Stimulated activated CD4-positive, alpha-beta T cell treated with anti-CD3 and anti-CD28 coated beads, TNF-alpha, amount 100 ng/mL, for 24 hours (primary cell): ENCODE measurements at places on chromosomes 6 and 20.

DNA sequence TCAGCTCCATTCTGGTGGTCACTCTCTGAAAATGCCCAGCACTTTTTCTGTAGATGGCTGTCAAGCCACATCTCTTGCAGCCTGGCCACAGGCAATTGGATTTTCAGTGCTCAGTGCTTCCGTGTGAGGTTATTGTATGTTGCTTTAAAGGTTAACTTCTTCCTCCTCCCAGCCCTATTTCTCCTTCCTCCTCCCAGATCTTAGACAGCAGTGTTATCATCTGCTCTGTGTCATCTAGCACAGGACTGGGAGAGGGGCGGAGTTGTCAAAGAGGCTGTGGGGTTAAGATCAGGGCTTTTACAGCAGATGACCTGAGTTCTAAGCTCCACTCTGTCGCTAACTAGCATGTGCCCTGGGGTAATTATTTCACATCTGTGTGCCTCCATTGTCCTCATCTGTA, 129.0 kb downstream of the PHACTR3 start:
- DNase-seq = no peak

GRCh38 chr6:111329882-111330633, 153.0 kb downstream of the REV3L start:
- DNase-seq = no peak

DNA sequence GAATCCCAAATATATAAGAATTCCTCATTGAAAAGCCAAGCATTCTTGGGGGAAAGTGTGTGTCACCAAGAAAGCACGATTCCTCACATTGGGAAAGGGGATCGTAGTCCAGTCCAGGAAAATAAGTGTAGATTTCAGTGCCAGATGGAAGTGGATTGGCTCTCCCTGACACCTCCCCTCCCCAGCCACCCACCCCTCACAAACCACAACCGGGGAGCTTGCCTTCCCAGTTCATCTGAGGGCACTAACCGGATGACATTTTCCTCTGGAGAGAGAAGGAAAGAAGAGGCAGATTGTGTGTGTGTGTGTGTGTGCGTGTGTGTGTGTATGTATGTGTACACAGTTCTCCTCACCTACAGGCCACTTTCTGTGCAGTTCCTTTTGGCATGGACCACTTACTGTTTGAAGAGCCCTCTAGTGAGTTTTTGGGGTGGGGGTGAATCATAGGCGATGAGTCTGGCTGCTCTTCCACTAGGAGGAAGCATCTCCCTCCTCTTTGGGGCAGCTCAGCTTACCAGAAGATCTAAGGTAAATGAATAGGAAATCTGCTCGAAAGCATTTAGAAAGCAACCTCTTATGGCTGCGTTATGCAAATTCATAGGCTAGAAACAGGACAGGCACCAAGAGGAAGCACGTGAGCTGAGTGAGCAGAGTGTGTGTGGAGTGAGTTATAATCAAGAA, 20.8 kb downstream of the DAAM2 start:
- DNase-seq = no peak

GRCh38 chr6:116773886-116774285, 8.4 kb upstream of the FAM162B start:
- no peak for DNase-seq

- DNase-seq = no peak
Observed at GRCh38 chr6:140846503-140847261, 1286.0 kb upstream of the GJE1 start.

GRCh38 chr6:118263921-118264486, 284.1 kb upstream of the PLN start:
- no peak for DNase-seq

DNA sequence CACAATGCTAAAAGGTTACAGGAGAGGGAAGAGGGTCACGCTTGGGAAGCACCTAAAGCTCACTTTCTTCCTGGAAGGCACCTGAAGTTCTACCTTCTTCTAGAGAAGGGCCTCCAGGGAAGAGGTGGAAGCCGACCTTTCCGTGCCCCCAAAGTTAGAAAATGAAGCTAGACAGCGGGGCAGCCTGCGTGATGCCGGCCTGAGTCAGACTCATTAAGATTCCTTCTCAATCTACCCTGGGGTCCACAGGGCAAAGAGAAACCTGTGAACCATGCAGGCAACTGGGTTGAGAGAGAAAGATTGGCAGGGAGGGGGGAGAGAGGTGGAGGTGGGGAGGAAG, 54.8 kb upstream of the CCDC167 start:
- no peak for DNase-seq

DNA sequence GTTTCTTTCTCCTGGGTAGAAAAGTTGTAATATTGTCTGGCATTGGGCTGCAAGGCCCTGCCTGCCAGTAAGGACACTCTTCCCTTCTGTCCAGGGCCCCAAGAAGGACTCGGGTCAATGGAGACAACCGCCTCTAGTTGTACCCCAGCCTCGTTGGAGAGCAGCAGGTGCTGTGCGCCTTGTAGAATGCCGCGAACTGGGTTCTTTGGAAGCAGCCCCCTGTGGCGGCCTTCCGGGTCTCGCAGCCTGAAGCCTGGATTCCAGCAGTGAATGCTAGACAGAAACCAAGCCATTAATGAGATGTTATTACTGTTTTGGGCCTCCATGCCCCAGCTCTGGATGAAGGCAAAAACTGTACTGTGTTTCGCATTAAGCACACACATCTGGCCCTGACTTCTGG, 37.0 kb downstream of the PLCG1 start:
- DNase-seq = no peak

GRCh38 chr20:38043512-38044300, 10.2 kb downstream of the RPRD1B start:
- DNase-seq = no peak

- no peak for DNase-seq
Observed at GRCh38 chr6:148596891-148597455, 149.9 kb upstream of the UST start.

- no peak for DNase-seq
Observed at GRCh38 chr6:14348389-14348788, 230.8 kb downstream of the CD83 start.

GRCh38 chr20:35547329-35547728, 5.5 kb downstream of the ERGIC3 start:
- no peak for DNase-seq

DNA sequence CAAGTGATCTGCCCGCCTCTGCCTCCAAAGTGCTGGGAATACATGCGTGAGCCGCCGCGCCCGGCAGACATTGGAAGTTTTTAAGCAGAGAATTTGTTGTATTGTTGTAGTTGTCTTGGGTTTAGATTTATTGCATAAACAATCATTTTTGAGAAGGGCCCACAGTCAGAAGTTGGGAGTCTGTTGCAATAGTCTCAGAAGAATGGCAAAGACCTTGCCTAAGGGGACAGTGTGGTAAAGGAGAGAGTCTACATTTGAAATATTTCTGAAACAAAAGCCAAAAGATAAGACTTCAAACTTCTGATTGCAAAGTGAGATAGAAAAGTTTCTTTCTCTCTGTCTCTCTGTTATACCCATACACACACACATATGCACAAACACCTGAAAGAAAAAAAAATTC, 22.5 kb downstream of the HFE start:
- no peak for DNase-seq

GRCh38 chr6:35275744-35276260, 16.3 kb downstream of the ZNF76 start:
- no peak for DNase-seq

DNA sequence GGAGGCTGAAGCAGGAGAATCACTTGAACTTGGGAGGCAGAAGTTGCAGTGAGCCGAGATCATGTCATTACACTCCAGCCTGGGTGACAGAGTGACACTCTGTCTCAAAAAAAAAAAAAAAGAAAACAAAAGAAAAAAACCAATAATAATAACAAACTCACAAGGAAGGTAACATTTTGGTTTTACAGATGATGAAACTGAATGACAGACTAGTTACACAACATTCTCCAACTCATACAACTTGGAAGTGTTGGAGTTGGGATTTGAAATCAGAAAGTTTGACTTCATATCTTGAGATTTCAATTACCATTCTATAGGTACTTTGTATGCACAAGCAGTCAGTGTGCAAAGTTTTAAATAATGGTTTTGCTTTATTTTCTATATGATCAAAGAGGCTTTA, 10.2 kb downstream of the TPD52L1 start:
- DNase-seq = no peak

- DNase-seq = peak; percentile 76
Observed at GRCh38 chr20:49982346-49983122, at the start of gene SNAI1. SNAI1 (plus strand) TSS chr20:49982980; CDS start chr20:49983060, 80 bp downstream.

GRCh38 chr6:127807806-127808517, 92.9 kb downstream of the THEMIS start:
- no peak for DNase-seq

DNA sequence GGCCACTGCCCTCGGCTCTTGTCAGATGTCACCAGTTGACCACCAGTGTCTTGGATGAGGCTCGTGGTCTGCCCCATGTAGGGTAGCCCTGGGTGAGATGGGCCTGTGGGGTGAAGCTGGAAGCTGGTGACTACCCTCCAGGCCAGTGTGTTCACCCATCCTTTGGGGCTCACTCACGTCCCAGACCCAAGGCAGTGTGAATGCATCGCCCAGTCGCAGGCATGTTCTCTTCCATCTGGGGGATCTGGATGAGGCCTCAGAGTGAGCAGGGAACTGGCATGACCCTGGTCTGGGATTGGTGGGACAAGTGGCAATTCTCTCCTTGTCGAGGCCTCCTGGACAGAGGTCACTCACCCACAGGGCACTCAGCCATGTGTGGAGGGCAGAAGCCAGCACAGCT, 120.1 kb upstream of the PHACTR3 start:
- no peak for DNase-seq

GRCh38 chr6:69771158-69771906, 25.5 kb downstream of the LMBRD1 start:
- no peak for DNase-seq

- DNase-seq = no peak
Observed at GRCh38 chr20:20849161-20849560, 136.7 kb upstream of the RALGAPA2 start.

GRCh38 chr20:38804682-38805501, 605 bp upstream of the PPP1R16B start:
- peak; percentile 68 for DNase-seq

DNA sequence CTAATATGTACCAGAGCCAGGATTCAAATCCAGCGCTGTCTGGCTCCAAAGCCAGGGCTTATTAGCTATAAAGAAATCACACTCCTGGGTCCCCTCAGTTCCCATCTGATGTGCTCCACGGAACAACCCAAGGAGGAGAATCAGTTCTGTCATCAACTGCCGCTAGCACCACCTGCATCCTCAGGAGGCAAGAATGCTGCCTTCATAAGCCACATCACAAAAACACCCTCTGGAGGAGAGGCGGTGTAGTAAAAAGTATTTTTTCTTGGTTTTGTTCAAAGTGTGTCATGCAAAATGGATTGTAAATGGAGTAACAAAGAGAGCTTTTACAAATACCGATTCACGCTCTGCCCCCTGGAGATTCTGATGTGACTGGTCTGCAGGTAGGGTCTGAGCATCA, 57.1 kb downstream of the TNFRSF21 start:
- DNase-seq = no peak

GRCh38 chr6:51678905-51679620, 408.4 kb downstream of the PKHD1 start:
- DNase-seq = no peak

- DNase-seq = no peak
Observed at GRCh38 chr6:159874435-159874834, 16.4 kb upstream of the MAS1 start.

DNA sequence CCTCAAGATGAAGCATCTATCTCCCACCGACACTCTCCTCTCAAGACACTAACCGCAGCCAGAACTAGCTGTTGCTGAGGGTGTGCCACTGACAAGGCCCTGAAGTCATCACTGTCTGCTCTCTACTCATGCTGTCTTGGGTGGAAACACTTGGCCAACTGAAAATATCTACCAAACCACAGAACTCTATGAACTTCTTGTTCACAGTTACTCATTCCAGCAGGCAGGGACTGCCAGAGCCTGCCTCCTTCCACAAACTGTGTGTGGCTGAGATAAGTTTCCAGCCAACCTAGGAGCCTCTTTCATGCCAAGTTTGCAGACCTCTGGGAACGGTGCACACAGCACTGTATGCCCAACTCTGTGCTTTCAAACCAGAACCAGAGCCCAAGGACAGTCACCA, 45.5 kb upstream of the NXT1 start:
- no peak for DNase-seq

- no peak for DNase-seq
Observed at GRCh38 chr6:142331075-142331551, 29.3 kb downstream of the ADGRG6 start.

DNA sequence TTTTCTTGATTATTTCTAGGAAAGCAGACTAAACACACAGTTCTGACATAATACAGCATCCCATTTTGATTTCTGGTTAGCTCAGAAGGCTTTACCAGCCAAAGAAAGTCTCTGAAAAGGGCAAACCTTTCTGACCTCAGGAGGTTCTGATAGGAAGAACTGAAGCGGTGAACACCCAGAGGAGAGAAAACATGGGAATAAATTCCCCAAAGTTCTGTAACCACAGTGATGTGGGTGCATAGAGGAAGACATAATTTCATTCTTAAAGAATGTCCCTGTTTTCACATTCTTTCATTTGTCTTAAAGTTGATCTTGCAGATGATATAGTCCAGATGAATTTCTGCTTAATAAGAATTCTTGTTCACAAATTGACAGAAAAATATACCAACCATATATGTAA, 60.3 kb downstream of the RSPO3 start:
- no peak for DNase-seq

GRCh38 chr6:53811082-53811481, 16.3 kb downstream of the LRRC1 start:
- no peak for DNase-seq

DNA sequence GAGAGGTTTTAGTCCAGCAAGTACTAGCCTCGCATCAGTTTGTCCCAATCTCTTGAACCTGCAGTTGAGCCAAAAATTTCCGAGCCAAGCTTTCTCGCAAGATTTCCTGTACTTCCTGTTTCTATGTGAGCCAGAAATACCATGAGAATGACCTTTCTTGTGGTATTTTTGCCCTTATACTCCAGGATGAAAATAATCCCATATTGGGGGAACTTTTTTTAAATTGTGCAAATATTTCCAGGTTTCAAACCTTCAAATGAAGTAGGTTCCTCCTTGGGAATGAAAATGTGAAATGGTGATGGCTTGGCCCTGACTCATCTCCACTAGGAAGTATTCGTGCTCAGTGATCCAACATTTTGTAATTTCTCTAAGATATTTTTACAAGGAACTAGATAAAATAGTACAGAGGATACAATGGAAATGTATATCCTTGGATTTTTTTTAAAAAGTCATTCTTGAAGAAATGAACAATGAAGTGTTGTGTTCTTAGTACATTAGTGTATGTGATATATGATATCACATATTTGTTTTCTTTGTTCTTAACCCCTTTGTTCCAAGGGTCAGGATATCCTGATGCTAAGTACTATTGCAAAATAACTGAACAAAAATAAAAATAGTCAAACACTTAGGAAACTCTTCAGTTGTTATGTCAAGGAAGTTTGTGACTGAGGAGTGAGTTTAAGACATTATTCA, 184.0 kb downstream of the PDE7B start:
- DNase-seq = no peak

- no peak for DNase-seq
Observed at GRCh38 chr6:32151863-32152768, at the start of gene PRRT1. PRRT1 (minus strand) TSS chr6:32151939; CDS start chr6:32151827, 112 bp downstream.

GRCh38 chr6:127288705-127289104, 22.0 kb downstream of the RNF146 start:
- no peak for DNase-seq
